Uterus (tissue), 4 donors: ENCODE measurements at places on chromosomes 11 and 22. TPM values are rescaled to one million over a fixed set of nuclear protein-coding genes. Genes with fewer than 3 reads are reported as not detected.
A peak's percentile ranks its signal among the peaks of the same experiment; 100 is the strongest.

- H3K4me1 ChIP-seq, result no peaks in the 10 kb centered on the region
- peak overlapping the region; percentile 55 for H3K27ac ChIP-seq
- no peaks in the 10 kb centered on the region for H3K36me3 ChIP-seq
- no peak for DNase-seq
Measured at GRCh38 chr11:102142333-102142732, 32.1 kb downstream of the YAP1 start.

DNA sequence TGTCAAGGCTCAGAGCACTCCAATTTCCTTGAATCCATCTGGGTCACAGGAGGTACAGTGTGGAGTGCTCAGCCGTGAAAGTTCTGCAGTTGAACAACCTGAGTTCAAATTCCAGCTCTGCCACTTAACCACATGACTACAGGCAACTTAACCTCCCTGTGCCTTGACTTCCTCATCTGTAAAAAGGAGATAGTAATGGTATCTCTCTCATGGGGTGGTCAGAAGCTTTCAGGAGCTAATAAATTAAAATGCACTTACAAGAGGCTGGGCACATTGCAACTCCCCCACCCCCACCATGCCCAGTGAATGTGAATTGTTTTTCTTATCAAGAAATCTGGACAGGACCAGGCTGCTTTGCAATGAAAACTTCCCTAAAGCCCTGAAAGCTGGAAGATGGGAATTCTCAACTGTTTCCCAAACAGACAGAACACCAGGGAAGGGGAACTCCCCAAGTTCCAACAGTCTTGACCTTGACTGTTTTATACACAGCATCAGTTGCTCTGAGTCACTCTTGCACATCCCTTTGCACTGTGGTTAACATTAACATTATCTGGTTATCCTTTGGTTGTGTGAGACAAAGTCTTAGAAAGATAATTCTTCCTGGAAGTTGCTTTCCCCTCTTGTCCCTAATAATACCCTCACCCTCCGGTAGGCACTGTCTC, 137.0 kb downstream of the SLC1A2 start:
- DNase-seq, result peak; percentile 31
- peaks cover 9% of the 10 kb centered on the region for H3K4me1 ChIP-seq
- no peaks in the 10 kb centered on the region for H3K36me3 ChIP-seq
- H3K27ac ChIP-seq, result peak overlapping the region; percentile 86

- no peak for DNase-seq
- no peaks in the 10 kb centered on the region for H3K27me3 ChIP-seq
Measured at GRCh38 chr11:65640483-65641296, 2.8 kb downstream of the SIPA1 start.

Gene CARD18
- not detected for total RNA-seq
